ENCODE measurements at places on chromosomes 7 and 10.

DNA sequence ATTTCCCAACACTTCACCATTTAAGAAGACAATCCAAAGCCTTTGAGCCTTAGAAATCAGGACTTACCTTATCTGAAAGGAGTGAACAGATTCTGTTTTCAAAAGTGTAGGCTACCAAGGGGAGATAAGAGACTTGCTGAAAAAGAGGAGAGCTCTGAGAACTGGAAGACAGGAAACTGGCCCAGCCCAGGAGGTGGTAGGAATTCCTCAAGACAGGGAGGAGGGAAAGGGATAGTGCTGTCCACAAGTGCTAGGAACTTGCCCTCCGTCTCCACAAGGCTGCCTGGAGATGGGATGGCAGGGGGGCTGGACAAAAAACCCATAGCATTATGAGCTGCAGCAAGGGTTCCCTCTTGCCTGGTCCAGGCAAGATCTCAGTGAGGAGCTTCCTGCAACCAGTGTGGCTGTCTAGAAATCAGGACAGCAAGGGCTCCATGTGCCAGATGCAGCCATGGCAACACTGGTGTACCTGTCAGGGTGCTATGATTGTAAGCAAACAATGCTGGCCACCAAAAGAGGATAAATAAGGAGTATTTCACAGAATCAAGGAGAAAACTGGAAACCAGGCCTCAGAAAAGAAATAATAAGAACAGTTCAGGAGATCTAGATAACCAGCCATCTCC lies 22.7 kb upstream of the FRMD4A start:
- no peak for DNase-seq

- DNase-seq, result no peak
Measured at GRCh38 chr7:108014215-108014614, 11.3 kb upstream of the LAMB1 start.

DNA sequence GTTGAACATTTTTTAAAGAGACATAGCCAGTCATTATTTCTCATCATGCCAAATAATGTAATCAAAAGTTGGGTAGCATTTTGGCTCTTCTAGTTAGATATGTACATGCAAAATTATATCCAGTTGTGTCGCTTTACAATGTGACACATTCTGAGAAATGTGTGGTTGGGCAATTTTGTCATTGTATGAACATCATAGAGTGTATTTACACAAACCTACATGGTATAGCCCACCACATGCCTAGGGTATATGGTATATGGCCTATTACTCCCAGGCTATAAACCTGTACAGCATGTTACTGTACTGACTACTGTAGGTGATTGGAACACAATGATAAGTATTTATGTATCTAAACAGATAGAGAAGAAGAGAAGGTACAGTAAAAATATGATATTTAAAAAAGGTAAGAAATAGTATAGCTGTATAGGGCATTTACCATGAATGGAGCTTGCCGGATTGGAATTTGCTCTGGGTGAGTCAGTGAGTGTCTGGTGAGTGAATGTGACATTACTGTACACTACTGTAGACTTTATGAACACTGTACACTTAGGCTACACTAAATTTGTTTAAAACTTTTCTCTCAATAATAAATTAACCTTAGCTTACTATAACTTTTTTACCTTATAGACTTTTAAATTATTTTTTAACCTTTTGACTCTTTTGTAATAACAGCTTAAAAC lies 16.5 kb downstream of the ZNF365 start:
- no peak for DNase-seq

GRCh38 chr7:13989949-13990305 lies 461 bp upstream of the ETV1 start:
- no peak for DNase-seq

DNA sequence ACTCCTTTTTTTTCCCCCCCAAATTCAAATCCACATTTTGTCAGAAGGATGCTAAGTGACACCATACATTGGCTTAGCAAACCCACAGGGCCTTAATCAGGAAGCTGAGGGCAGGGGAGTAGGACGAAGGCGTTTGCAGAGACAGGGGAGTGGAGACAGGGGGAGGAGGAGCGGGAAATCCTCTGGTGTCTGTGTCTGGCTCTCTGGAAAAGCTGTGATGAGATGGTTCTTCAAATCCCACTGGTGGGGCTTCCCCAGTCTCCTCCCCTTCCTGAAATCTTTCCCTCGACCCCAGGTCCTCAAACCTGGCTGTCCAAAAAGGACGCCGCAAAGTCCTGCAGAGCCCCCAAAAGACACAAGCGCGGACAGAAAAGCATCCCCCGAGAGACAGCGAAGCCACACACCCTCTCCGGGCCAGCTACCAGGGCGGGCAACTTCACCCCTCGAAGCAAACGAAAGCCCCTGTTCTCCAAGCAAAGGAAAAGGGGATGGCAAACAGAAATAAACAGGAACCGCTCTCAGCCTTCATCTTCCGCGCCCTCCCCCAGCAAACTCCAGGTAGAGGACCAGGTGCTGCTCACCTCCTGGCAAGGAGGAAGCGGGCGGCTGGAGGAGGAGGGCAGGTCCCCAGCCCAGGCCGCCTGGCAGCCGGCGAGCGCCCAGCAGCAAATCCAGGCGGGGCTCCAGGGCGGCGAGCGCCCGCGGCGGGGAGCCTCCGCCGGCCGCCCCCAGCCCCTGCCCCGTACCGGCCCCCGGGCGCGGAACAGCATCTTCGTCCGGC lies 520 bp downstream of the ELAPOR2 start:
- DNase-seq, result no peak

DNA sequence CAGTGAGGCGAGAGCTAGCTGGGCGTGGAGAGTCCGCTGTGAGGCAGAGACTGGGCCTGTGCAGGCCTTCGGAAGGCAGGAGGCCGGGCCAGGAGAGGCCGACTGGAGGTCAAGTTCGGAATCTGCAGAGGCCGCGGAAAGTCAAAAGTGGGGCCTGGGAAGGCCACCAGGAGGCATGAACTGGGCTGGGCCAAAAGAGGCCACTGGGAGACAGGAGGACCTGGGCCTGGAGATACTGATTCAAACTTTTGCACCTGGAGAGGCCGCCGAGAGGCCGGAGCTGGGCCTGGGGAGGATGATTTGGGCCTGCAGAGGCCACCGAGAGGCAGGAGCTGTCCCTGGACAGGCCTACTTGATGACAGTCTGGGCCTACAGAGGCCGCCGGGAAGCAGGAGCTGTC lies 321.8 kb downstream of the ZNF479 start:
- DNase-seq, result no peak

- DNase-seq, result no peak
Measured at GRCh38 chr10:133199992-133200611, 29.9 kb upstream of the UTF1 start.

DNA sequence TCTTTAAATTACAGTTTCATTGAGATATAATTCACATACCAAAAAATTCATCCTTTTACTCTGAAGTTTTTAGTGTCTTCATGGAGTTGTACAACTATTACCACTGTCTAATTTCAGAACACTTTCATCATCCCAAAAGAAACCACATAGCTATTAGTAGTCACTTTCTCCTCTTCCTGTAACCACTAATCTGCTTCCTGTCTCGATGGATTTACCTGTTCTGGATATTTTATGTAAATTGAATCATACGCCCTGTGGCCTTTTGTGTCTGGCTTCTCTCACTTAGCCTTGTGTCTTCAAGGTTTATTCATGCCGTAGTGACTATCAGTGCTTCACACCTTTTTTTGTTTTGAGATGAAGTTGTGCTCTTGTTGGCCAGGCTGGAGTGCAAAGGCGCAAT lies 135.5 kb downstream of the DOCK1 start:
- DNase-seq, result no peak

DNA sequence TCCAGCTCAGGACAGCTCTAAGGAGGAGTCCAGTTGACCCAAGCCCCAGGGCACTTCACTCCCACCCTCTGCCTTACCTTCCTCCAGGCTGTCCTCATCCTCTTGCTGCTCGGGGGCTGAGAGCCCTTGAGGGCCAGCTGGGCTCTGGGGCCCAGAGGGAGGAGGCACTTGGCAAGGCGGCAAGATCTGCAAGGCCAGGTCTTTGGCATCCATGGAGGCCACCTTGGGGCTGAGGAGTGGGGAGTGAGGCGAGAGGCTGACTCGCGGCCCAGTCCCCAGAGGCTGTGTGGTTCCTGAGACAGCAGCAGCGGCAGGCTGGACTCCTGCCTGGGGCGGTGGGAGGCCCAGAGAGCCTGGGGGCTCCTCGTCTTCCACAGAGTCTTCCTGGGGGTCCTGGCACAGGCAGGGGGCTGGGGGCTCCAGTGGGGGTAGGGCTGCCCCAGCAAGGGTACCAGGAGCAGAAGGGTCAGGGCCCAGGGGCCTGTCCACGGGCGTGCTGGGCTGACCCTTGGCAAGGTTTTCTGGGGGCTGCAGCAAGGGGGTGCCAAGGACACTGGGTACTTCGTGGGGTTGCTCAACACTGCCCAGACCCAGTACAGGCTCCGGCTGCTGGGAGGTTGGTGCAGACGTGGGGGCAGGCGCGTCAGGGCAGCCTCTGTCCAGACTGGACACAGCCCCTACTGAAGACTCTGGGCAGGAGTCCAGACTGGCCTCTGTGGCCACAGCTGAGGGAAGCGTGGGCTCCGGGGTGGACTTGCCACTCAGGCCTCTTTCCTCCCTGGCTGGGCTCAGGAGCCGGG lies 6.5 kb downstream of the NACAD start:
- no peak for DNase-seq

DNA sequence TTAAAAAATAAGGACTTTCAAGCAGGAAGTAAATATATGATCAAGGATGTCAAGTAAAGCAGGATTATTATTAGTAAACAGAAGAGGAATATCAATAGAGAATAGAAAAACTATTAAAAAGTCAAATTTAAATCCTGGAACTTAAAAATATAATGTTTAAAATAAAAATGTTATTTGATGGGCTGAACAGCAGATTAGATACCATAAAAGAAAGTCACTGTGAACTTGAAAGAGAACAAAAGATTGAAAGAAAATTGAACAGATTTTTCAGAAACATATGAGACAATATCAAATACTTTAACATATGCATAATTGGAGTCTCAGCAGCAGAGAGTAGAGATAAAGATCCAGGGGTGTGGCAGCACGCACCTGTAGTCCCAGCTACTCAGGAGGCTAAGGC lies 1213.7 kb upstream of the AUTS2 start:
- no peak for DNase-seq

DNA sequence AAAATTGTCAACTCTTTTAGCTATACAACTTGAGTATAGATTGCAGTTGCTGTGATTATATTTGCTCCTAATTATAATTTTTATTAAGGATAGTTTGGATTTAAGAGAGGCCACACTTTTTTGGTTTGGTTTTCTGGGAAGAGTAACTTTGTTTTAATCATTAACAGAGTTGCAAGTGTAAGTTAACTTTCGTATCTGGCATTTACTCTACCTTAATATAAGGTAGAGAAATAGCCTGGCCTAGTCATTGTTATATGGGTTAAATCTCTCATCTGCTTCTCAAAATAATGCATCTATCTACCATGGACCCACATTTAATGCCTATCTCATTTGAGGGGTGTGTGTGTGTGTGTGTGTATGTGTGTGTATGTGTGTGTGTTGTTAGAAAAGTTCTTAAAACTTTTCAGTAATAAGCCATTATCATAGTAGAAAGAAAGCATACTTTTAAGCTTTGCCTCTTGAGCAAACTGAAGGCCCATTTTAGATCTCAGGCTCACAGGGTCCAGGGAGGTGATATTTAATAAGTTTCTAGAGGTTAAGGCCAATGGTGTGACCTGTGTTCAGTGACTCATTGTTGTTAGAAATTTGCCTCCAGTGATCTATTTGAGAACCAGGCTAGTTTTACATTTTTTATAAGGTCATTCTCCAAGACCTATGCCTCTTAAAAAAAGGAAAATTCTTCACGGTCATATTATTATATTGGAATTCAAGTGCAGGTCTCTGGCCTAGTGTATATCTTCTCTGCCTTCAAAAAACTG lies 10.9 kb upstream of the TEX47 start:
- no peak for DNase-seq

GRCh38 chr7:93036807-93037206 lies 81.0 kb downstream of the SAMD9 start:
- peak; percentile 2 for DNase-seq

DNA sequence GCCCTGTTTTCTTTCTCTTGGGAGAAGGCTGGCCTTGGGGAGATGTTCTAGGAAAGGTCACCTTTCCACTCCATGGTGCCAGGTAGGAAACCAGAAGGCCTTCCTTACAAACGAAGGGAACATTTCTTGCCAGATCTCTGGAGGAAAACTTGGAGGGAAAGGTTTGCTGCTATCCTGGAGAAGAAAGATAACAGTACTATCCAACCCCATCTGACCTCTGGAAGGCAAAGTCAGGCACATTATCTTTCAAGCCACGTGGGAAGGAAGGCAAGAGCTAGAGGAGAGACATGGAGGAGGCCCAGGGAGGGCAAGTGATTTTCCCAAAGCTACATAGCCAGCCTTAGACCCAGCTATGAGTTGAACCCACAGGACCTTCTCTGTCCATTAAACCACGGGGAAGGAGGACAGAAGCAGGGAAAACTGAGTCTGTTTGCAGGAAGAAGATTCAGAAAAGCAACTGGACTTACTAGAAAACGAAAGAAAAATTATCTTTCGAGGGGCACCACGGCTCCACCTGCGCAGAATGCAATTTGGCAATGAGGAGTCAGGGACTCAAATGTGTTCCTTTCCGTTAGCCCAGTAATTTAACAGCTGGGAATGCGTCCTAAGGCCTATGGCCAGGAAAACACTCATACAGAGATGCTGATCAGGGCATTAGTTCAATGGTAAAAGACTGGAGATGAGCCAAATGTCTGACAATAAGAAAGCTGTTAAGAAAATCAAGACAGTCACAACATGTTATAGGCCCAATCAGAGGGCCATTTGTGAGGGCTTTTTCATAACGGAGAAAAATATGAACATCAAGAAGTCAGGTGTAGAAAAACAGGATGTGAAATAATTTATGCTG lies 32.0 kb upstream of the PSAP start:
- DNase-seq, result no peak

DNA sequence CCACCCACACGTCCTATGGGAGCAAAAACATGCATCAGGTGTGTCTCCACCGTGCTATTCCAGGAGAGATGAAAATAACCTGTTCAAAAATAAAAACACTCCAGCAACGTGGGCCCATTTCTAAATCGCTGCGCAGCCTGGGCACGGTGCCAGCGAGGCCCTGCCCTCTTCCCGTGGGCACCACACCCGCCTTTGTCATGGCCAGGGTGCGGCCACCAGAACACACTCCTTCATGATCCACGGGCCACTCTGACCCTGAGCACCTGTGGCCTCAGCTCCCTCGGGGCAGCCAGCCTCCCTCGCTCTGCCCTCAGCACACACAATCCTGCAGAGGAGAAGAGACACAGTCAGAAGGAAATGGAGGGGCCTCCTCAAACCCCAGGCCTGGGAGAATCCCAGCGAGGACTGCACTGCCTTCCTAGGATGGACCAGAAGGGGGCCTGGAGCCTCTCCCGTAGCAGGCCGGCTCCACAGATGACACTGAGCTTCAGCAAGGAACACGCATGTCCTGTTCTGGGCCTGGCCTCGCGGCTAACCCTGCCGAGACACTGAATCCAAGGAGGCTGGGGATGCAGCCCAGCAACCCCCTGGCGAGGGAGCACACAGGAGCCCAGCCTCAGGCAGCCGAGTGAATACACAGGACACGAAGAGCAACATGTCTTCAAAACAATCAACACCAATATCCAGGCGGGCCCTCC lies 169.0 kb downstream of the MAD1L1 start:
- no peak for DNase-seq

- no peak for DNase-seq
Measured at GRCh38 chr10:32159264-32159663, 103.0 kb upstream of the KIF5B start.

GRCh38 chr10:106573106-106573505 lies 591.4 kb downstream of the SORCS1 start:
- no peak for DNase-seq

All from CD4-positive, alpha-beta T cell treated with Interleukin-10 for 1 hour (primary cell).